GM13977 (cell line): ENCODE measurements at places on chromosomes 5 and 9.

DNA sequence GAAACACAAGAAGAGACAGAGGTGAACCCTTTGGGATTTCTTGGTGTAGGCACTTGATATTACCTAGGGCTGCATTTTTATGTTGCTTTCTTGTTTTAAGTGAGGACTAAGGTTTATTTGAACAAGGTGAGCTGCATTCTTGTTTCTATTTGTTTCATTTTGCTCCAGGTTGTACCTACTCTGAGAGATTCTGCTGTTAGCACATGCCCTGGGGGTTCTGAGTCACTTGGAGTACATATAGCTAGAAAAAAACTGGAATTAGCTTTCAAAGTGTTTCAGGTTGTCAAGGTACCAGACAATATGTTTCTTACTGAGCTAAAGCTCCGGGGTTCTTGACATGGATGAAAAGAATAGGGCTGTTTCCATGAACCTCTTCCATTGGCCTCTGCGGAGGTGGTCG, 299.4 kb downstream of the ICE1 start:
- no peak for DNase-seq

DNA sequence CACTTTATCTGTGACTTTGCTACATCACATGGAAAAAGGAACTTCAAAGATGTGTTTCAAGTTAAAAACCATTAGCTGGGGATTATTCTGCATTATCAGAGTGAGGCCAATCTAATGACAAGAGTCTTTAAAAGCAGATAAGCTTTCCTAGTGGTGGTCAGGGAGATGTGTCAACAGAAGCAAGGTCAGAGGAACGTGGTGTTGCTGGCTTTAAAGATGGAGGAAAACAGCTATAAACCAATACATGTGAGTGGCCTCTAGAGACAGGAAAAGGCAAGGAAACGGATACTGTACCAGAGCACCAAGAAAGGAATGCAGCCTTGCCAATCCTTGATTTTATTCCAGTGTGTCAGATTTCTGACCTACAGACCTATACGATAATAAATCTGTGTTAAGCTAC, 204.2 kb downstream of the TAF11L14 start:
- DNase-seq, result no peak

DNA sequence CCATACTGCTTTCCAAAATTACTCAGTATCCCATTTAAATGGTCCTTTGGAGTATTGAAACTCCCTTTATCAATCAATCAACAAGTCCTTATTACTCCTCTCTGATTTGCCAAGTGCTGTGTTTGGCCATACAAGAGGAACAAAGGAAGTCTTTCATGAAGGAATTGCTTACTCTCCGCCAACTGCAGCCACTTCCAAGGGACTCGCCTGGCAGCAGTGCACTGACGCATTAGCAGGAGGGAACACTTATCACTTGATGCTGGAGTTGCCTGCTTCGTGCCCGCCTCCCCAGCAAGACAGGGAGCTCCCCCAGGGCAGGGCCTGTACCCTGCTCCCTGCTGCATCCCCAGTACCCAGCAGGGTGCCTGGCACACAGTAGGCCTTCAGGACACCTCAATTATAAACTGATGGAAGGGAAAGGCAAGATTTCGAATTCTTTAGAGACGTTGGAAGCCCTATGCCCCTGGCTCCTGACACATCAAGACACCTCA, 97.9 kb downstream of the CRB2 start:
- DNase-seq, result no peak

- no peak for DNase-seq
Observed at GRCh38 chr5:24235946-24236345, 408.8 kb downstream of the CDH10 start.

GRCh38 chr9:36156116-36156515, 13.1 kb upstream of the CCIN start:
- DNase-seq, result no peak

DNA sequence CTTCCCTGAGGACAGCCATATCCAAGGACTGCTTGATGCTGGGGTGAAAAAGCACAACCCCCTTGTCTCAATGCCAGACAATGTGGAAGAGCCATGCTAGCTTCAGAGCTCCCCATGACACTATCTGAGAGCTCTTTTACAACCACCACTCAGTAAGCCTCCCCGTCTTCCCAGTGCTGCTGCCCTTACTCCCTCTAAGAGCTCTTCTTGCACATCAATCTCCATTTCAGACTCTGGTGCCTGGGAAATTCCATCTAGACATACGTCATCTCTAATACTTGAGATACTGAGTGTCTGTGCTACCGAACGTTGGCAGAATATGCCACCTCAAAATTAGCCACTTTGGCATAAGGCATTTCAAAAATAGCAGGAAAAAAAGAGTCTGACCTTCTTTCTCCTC, 94.5 kb downstream of the EDIL3 start:
- DNase-seq, result no peak

DNA sequence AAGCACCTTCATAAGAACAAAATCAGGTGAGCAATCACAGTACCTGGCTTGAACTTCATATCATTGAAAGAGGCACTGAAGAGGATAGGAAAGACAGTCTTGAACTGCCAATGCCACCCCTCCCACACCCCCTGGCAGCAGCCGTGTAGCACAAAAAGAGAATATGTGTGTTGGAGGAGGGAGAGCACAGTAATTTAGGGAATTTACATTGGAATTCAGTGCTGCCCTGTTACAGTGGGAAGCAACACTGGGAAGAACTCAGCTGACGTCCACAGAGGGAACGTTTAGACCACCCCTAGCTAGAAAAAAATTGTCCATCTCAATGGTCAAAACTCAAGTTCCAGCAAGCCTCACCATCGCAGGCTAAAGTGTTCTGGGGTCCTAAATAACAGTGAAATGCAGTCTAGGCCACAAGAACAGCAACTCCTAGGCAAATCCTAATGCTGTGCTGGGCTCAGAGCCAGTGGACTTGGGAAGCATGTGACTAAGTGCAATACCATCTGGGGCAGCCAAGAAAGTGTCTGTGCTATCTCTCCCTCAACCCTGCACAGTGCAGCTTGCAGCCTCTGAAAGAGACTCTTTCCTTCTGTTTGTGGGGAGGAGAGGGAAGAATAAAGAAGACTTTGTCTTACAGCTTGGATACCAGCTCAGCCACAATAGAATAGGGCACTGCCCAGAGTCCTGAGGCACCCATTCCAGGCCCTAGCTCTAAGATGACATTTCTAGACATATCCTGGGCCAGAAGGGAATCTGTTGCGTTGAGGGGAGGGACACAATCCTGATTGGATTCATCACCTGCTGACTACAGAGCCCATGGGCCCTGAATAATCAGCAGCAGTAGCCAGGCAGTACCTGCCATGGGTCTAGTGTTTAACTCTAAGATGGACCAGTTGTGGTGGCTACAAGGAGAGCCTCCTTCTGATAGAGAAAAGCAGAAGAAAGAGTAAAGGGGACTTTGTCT, 62.1 kb upstream of the VLDLR start:
- DNase-seq, result no peak

- DNase-seq, result no peak
Observed at GRCh38 chr9:112132356-112132755, 42.7 kb downstream of the SUSD1 start.

DNA sequence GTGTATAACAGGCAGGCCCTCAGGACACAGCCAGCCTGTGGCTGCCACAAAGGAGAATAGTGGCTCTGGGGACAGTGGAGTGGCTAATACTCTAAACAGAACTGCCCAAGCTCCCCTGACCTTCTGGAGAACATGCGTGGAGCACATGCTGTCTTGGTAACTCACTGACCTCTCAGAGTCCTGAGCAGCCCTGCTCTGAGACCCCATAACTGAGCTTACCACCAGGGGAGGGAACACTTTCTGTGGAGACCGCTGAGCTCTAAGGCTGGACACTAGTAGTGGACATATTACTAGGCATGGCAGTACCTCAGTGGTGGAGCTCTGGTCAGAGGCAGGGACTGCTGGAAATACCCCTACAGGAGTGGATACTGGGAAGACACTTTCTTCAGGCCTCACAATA, 60.2 kb upstream of the SPTLC1 start:
- no peak for DNase-seq

DNA sequence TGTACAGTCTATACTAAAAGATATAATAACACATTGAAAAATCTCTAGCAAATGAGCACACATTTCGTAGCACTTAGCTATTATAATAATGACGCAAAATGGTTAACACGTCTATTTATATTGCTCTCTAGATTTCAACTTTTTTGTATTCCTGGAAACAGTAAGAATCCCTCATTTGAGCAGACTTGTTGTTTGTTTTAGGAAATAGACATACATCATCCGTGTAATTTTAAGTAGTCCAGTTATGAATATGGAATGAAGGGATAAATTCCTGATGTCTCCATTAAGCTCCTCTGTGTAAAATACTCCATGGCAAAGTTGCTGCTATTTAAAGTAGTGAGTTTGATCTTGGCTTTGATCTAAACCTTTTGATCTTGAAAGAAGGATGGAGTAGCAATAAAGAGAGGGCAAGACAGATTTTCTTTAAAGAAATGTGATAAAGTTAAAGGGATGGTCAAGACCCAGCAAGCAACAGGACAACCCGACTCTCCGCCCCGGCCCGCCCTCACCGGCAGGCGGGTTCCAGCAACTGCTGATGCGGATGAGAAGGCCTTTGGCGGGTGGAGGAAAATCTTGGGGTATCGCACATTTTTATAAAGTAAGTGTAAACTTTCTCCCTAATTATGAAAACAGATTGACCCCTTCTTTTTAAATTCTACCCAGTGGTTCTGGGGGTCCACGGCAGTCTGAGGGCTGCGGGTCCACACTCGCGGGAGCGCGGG, 277.4 kb downstream of the AOPEP start:
- peak; percentile 76 for DNase-seq

- no peak for DNase-seq
Observed at GRCh38 chr5:68709239-68709638, 384.6 kb upstream of the SLC30A5 start.

DNA sequence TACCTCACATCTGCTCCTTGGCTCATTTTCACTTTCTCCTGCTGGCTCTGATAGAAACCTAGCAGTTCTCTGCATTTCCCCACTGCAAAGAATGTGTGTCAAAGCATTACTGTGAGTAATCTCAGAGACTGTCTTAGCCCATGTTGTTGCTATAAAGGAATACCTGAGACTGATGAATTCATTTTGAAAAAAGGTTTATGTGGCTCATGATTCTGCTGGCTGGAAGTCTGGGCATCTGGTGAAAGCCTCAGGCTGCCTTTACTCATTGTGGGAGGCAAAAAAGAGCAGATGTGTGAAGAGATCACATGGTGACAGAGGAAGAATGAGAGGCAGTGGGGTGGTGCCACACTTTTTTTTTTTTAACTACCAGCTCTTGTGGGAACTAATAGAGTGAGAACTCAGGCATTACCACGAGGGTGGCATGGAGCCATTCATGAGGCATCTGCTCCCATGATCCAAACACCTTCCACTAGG, 191.6 kb upstream of the CTNND2 start:
- DNase-seq, result no peak

DNA sequence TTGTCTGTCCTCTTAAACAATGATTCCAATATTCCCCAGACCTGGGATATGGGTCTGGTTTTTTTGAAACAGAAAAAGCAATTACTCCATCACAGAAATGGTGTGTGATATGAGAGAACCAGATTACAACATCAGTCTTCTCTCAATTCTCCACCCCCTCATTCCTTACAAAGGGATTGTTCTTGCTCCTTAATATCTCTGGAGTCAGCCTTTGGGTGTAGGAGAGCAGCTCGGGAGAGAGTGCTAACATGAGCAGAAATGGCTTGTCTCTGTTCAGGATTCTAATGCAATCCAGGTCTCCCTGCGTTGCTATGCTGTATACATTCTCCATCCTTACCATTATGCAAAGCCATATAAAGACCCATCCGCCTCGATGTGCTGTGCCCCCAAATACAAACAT, 32.7 kb downstream of the ZFAND5 start:
- no peak for DNase-seq

DNA sequence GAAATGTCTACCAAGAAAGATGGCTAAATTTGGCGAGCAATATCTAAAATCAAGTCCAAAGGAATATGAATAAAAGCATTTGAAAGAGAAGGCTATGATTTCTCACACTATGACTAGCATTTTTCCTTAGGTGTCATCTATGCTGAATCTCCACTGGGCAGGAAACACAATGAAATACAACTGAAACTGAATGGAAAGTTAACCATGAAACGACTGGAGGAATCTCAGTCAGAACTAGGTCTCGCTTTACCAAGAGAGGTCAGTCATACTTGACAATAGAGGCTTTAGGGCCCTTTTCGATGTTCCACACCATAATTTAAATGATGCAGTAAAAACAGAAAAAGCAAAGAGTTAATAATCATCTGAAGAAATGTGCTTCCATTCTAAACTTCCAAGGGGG, 339.0 kb downstream of the PDE4D start:
- DNase-seq, result no peak

GRCh38 chr9:30670805-30671562, 1713.5 kb upstream of the ACO1 start:
- no peak for DNase-seq

DNA sequence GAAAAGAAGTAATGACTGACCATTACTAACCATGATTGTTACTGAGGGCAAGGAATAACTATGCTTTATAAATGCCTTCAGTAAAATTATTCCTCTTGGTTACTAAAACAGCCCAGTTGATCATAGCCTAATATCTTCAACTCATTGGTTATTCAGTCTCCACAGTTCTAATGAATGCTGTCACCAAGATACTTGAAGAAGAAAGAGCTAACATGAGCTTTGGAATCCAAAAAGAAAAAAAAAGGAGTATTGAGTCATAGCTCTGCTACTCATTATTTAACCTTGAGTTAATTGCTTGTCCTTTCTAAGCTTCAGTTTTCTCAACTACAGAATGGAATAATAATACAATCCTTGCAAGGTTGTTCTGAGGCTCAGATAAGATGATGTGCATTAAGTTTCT, 187.7 kb downstream of the BRINP1 start:
- DNase-seq, result no peak
